Activated naive CD8-positive, alpha-beta T cell treated with anti-CD3 and anti-CD28 coated beads for 36 hours (primary cell): ENCODE measurements at places on chromosomes 1 and 21. TPM values are rescaled to one million over a fixed set of nuclear protein-coding genes. Genes with fewer than 3 reads are reported as not detected.

DNA sequence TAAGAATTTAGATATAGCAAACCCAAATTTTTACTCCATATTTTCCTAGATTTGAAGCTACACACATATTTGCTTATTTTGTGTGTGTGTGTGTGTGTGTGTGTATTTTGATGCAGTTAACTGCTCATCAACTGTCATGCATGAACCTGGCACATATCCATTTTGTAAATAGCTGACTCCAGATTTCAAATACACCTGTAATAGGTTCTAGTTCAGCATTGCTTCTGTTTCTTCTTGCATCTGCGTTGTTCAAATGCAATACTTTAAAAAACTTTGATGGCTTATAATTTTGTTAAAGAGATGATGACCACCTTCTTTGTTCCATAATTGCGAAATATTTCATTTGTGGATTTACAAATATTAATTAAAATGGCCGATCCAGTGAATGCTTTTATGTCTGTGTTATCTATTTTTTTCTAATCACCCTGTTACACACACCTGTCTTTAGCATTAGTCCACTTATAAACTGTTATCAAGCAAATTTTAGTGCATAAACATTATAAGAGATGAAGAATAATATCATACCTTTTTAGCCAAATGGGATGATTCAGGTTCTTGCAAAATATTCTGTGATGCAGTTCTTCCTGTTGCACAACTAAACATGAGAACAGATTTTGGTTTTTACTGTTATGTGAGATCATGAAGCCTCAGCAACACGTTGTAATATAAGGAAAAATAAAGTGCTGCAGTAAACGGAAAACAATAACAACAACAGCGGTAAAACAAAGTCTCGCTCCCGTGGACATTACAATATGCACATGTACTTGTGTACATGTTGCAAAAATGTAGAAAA is 12.7 kb upstream of the S100A11 start:
- no peak for DNase-seq

DNA sequence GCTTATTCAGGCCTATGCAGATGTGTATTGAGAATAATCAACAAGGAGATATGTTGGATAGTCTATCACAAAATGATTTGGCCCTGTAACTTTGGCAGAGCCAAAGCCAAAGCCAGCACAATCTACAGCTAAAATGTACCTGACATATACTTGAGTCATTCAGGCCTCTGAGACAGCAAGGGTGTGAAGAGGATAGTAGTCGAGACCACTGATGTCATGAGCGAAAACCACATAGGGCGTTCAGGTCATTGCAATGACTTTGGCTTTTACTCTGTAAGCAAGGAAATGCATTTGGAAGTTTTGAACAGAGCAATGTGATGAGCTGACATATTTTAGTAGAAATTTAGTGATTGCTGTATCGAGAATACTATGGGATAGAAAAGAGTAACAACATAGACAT is 579.6 kb downstream of the AMY1C start:
- no peak for DNase-seq

- no peak for DNase-seq
Measured at GRCh38 chr1:84988588-84988987, 8.3 kb downstream of the MCOLN2 start.

DNA sequence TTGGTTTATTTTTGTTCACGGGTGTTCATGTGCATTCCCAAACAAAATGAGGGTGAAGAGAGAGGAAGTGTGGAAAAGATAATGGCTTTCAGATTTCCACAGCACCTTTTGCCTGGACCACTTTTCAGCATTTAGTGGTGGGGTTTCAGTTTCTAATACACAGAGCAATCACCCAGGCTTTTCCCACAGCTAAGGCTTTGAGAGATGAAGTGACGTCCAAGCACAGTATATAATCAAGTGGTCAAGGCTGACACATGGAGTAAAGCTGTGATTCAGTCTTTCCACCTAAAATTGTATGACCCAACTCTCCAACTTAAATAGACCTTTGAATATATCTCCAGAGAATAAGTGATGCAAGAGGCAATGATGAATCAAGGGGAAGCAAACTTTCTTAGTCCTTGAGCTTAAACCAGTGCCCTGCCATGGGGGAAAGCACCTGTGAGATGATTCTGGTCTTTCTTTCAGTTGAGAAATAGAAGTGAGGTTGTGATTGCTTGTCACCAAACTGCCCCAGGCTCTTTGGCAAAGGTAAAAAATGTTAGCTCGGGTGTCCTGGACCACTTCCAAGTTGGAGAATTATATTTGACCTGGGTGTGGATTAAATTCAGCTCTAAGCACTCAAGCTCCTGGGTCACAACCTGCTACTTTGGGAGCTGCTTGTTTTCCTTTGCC is 2.4 kb upstream of the PIK3R3 start:
- no peak for DNase-seq

GRCh38 chr21:44555200-44555875 is 3.3 kb downstream of the KRTAP10-3 start:
- DNase-seq, result no peak

GRCh38 chr1:46522969-46523320 is 28.5 kb downstream of the KNCN start:
- DNase-seq, result no peak

DNA sequence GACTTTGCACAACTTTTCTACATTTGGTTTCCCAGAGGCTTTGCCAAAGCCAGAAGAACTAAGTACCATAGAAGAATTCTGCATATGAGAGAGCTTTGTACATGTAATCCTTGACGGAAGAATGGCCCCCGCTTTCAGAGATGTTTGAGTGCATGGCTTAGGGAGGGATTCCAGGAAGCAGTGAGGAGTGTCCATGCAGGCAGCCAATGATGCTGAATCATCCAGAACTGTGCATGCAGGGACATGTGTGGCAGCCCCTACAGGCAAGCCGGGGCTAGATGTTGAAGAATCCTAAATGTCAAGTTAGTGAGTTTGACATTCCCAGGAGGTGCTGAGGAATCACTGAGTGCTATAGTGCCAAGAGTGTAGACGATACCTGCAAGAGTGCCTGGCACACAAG is 9.9 kb upstream of the HAO2 start:
- DNase-seq, result no peak

DNA sequence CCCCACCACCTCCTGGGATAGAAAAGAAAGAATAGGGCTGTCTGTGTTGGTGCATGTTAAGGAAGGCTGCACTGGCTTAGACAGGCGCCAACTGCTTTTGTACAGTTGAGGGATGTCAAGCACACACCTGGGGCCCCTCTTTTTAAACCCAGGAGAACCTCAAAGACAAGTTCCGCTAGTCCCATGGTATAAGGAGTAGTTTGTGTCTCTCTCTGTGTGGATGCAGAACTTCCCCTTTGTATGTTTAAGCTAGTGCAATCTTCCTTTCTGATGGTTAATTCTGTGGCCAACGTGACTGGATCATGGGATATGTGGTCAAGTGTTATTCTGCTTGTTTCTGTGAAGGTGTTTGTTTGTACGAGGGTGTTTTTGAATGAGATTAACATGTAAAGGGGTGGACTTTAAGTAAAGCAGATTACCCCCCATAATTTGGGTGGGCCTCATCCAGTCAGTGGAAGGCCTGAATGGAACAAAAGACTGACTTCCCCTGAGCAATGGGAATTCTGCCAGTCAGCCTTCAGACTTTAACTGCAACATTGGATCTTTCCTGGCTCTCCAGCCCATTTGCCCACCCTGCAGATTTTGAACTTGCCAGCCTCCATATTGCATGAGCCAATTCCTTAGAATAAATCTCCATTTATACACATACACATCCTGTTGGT is 9.5 kb upstream of the DUSP10 start:
- no peak for DNase-seq

GRCh38 chr1:218705391-218705790 is 360.3 kb downstream of the TGFB2 start:
- DNase-seq, result no peak

- no peak for DNase-seq
Measured at GRCh38 chr21:26936641-26937040, 30.2 kb downstream of the ADAMTS5 start.

DNA sequence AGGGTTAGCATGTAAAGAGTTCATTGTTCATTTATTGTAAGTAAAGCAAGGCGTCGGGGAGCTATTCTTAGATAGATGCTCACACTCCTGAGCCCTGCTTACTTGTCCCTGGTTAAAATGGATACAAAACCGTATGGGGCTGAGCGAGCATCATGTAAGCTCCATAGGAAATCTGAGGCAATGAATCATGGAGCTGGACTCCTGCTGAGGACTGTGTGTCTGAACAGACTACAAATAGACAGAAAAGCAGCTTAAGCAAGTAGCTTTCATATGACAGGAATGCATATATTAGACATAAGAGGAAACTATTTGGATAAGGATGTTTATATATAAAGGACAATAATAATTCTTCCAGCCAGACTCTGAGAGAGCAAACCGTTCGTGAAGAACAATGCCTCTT is 604.9 kb upstream of the PTBP2 start:
- no peak for DNase-seq

Gene ADGRL4
- not detected for total RNA-seq

Gene NES
- total RNA-seq, result not detected

Gene LCE3E
- total RNA-seq, result not detected

Gene UBAP2L
- total RNA-seq, result 247 TPM

Gene UBXN10
- 1.2 TPM for total RNA-seq

Gene HHAT
- 1.3 TPM for total RNA-seq
